Karpas-422 (cell line): ENCODE measurements at places on chromosomes 4 and X.
A peak's percentile ranks its signal among the peaks of the same experiment; 100 is the strongest.

DNA sequence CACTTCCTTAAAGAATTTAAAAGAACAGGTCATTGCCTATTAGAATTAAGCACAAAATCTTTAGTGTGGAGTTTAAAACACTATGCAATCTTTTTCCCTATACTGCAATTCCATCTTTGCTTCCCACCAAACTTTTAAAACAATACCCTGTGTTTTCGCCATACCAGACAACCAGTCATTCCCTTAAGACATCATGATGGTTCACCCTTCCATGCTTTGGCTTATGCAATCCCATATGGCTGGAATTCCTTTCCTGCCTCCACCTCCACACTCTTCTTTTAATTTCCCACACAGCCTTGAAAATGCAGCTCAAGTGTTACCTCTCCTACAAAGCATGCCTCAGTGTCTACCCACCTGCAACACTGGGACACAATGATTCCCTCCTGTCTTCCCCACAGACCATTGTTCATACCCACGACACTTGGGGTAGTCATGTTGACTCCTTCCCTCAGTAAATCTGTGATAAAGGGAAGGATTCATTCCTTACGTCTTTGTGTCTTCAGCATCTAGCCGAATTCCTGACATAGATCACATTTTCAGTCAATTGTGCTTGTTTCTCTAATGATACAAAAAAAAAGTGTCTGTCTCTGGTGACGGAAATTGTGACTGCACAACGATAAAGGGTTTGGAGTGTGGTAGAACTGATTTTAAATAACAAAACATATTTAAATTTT, 166.3 kb downstream of the FNIP2 start:
- H3K4me1 ChIP-seq: no peaks in the 10 kb centered on the region
- H3K36me3 ChIP-seq: no peaks in the 10 kb centered on the region
- H3K27me3 ChIP-seq: no peaks in the 10 kb centered on the region
- DNase-seq: no peak

- H3K36me3 ChIP-seq: no peaks in the 10 kb centered on the region
- no peak overlapping the region for H3K27ac ChIP-seq
- H3K4me1 ChIP-seq: no peaks in the 10 kb centered on the region
- DNase-seq: no peak
These were observed 268.5 kb downstream of the PRDM5 start for GRCh38 chr4:120653804-120654573.

- no peak overlapping the region for H3K4me3 ChIP-seq
- H3K27me3 ChIP-seq: no peaks in the 10 kb centered on the region
- no peaks in the 10 kb centered on the region for H3K36me3 ChIP-seq
- no peaks in the 10 kb centered on the region for H3K4me1 ChIP-seq
- no peak for DNase-seq
These were observed 350.8 kb upstream of the CASK start for GRCh38 chrX:42274151-42274550.

DNA sequence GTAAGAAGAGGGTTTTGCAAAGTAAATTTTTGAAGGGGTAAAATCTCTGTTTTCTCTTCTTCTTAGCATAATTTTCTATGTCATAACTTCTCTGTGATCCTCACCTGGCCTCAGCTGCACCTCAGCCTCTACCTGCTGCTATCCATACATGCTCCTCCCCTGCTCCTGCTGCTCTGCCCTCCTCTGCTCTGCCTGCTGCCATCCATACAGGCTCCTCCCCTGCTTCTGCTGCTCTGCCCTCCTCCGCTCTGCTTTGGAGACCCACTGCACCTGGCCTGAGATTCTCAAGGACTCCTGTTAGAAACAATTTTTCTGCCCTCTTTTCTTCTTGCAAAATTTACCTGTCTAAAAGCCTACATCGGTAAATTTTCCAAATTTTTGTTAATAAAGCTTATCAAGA, 388.6 kb upstream of the PITX2 start:
- no peak overlapping the region for H3K27ac ChIP-seq
- no peaks in the 10 kb centered on the region for H3K27me3 ChIP-seq
- no peaks in the 10 kb centered on the region for H3K36me3 ChIP-seq
- no peaks in the 10 kb centered on the region for H3K4me1 ChIP-seq
- DNase-seq: no peak

GRCh38 chr4:83320548-83320947, 14.1 kb downstream of the HPSE start:
- no peaks in the 10 kb centered on the region for H3K27me3 ChIP-seq
- H3K4me3 ChIP-seq: no peak overlapping the region
- H3K36me3 ChIP-seq: no peaks in the 10 kb centered on the region
- H3K4me1 ChIP-seq: no peaks in the 10 kb centered on the region
- H3K27ac ChIP-seq: no peak overlapping the region
- no peak for DNase-seq

- no peak overlapping the region for H3K4me3 ChIP-seq
- DNase-seq: no peak
- H3K27me3 ChIP-seq: no peaks in the 10 kb centered on the region
- H3K4me1 ChIP-seq: no peaks in the 10 kb centered on the region
These were observed 148.0 kb upstream of the NPY2R start for GRCh38 chr4:155060419-155060818.

GRCh38 chrX:114073926-114074325, 510.0 kb upstream of the HTR2C start:
- H3K36me3 ChIP-seq: no peaks in the 10 kb centered on the region
- H3K27me3 ChIP-seq: no peaks in the 10 kb centered on the region
- no peak overlapping the region for H3K4me3 ChIP-seq
- no peak for DNase-seq

DNA sequence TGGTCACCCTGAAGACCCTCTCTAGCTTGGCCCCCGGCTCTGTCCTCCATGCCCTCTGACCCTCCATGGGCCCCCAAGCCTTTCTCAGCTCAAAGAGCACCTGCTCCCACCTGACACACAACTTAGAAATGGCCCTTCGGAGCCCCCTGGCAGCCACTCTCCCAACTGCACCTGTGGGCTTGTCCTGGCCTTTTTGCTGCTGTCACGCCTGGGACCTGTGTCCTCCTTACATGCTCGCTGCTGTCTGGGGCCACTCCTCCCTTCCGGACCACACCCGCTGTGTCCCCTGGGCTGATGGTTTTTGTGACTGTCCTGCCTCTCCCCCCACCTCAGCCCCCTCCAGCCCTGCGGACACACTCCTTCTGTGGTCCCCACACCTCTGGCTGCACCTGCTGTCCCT, 106.2 kb upstream of the AFAP1 start:
- DNase-seq: no peak
- no peaks in the 10 kb centered on the region for H3K36me3 ChIP-seq
- no peak overlapping the region for H3K4me3 ChIP-seq
- H3K27ac ChIP-seq: no peak overlapping the region

DNA sequence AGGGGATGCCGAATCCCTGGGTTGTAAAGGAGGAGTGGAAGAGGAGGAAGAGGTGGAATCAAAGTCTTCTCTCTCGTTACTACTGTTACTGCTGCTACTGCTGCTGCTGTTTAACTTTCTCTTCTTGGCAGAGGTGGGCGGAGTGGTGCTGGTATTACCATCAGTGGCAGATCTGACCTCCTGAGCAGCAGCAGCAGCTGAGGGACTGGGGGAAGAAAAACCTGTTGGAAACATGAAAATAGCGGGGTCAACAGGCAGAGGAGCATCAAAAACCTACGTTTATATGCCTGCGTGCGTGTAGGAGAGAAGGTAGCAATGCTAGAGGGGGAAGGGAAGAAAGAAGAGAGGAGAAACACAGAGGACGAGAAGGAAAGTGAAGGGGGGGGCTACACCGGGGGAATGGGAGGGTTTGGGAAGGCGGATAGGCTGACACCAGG, 339 bp downstream of the CUL4B start:
- peaks cover 10% of the 10 kb centered on the region for H3K36me3 ChIP-seq
- H3K4me1 ChIP-seq: peaks cover 28% of the 10 kb centered on the region
- H3K4me3 ChIP-seq: peak overlapping the region; percentile 72
- peak; percentile 54 for DNase-seq

DNA sequence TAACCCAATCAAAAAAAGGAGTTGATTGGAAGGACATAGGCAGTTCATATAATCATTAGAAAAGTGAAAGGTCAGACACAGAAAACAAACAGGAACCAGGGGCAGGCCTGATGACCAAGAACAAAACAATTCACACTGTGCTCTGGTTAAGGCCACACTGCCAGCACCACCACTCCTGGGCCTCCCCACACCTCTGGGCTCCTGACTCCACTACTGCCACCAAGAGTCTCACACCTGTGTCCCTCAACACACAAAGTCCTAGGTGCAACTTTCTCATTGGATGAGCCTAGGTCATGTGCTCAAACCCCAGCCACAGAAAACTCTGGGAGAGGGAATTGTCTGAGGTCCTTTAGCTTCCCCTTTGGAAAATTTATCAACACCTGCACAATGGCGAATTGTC, 11.1 kb upstream of the FAM9C start:
- no peaks in the 10 kb centered on the region for H3K36me3 ChIP-seq
- no peak for DNase-seq
- H3K27ac ChIP-seq: no peak overlapping the region
- no peaks in the 10 kb centered on the region for H3K27me3 ChIP-seq

GRCh38 chrX:30573125-30573524, 4.4 kb downstream of the TASL start:
- no peaks in the 10 kb centered on the region for H3K36me3 ChIP-seq
- H3K27ac ChIP-seq: no peak overlapping the region
- no peak overlapping the region for H3K4me3 ChIP-seq
- H3K27me3 ChIP-seq: no peaks in the 10 kb centered on the region

GRCh38 chr4:133131829-133132460, 17.1 kb upstream of the PCDH10 start:
- no peaks in the 10 kb centered on the region for H3K27me3 ChIP-seq
- no peaks in the 10 kb centered on the region for H3K36me3 ChIP-seq
- no peak overlapping the region for H3K4me3 ChIP-seq
- no peak overlapping the region for H3K27ac ChIP-seq
- peaks cover 3% of the 10 kb centered on the region; the same call in 1 of the 2 replicates for H3K4me1 ChIP-seq
- no peak for DNase-seq

GRCh38 chr4:22485737-22486136, 30.1 kb downstream of the ADGRA3 start:
- no peak overlapping the region for H3K27ac ChIP-seq
- H3K36me3 ChIP-seq: no peaks in the 10 kb centered on the region
- H3K4me3 ChIP-seq: no peak overlapping the region
- no peak for DNase-seq
- H3K27me3 ChIP-seq: no peaks in the 10 kb centered on the region

- H3K4me1 ChIP-seq: peaks cover 17% of the 10 kb centered on the region
- no peak overlapping the region for H3K4me3 ChIP-seq
- 0 out of 2 replicates have a peak overlapping the region, but pooled peaks have one; percentile 17 for H3K27ac ChIP-seq
These were observed 12.8 kb upstream of the FAM200B start for GRCh38 chr4:15668566-15669435.

- DNase-seq: no peak
- H3K27me3 ChIP-seq: no peaks in the 10 kb centered on the region
- H3K27ac ChIP-seq: no peak overlapping the region
- no peak overlapping the region for H3K4me3 ChIP-seq
These were observed 133.1 kb downstream of the AKAP4 start for GRCh38 chrX:50067435-50068284.

GRCh38 chr4:120435179-120435578, 368.5 kb upstream of the MAD2L1 start:
- no peak for DNase-seq
- no peak overlapping the region for H3K4me3 ChIP-seq
- H3K27me3 ChIP-seq: no peaks in the 10 kb centered on the region
- peaks cover 10% of the 10 kb centered on the region for H3K4me1 ChIP-seq

- no peaks in the 10 kb centered on the region for H3K4me1 ChIP-seq
- H3K4me3 ChIP-seq: no peak overlapping the region
- no peaks in the 10 kb centered on the region for H3K27me3 ChIP-seq
- DNase-seq: no peak
- no peaks in the 10 kb centered on the region for H3K36me3 ChIP-seq
These were observed 285.4 kb upstream of the ARSJ start for GRCh38 chr4:114264877-114265291.

DNA sequence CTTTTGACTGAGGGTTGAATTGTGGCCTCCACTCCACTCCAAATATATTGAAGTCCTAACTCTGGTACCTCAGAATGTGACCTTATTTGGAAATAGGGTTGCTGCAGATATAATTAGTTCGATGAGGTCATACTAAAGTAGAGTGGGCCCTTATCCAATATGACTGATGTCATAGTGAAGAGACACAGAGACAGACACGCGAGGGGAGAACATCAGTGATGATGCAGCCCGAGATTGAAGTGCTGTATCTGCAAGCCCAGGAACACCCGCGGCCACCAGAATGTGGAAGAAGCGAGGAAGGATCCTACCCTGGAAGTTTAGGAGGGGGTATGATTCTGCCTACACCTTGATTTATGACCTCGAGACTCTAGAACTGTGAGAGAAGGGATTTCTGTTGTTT, 279.0 kb downstream of the ANKRD50 start:
- H3K27ac ChIP-seq: no peak overlapping the region
- H3K36me3 ChIP-seq: no peaks in the 10 kb centered on the region
- H3K27me3 ChIP-seq: no peaks in the 10 kb centered on the region
- DNase-seq: no peak
- no peaks in the 10 kb centered on the region for H3K4me1 ChIP-seq

DNA sequence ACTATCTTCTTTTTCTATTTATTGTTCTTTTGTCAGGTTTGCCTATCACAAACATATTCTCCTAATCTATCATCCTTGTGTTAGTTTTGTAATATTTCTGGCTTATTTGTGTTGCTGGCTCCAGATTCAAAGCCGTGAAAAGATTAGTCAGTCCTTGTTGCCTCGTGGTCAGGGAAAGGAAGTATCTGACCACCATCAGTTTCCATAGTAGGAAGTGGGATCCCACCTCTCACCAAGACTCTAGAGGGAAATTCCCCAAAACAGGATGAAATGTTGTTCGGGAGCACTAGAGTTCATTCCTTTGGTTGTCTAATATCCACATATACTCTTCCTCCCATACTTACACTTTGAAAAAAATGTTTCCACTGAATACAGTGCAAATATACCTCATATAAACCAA, 131.0 kb upstream of the HUWE1 start:
- no peak overlapping the region for H3K27ac ChIP-seq
- H3K4me1 ChIP-seq: no peaks in the 10 kb centered on the region
- H3K36me3 ChIP-seq: no peaks in the 10 kb centered on the region
- H3K4me3 ChIP-seq: no peak overlapping the region
